ENCODE measurements at places on chromosomes 1 and 21.

GRCh38 chr1:32247983-32248889 is 1.2 kb downstream of the FAM167B start:
- DNase-seq: peak; percentile 60

DNA sequence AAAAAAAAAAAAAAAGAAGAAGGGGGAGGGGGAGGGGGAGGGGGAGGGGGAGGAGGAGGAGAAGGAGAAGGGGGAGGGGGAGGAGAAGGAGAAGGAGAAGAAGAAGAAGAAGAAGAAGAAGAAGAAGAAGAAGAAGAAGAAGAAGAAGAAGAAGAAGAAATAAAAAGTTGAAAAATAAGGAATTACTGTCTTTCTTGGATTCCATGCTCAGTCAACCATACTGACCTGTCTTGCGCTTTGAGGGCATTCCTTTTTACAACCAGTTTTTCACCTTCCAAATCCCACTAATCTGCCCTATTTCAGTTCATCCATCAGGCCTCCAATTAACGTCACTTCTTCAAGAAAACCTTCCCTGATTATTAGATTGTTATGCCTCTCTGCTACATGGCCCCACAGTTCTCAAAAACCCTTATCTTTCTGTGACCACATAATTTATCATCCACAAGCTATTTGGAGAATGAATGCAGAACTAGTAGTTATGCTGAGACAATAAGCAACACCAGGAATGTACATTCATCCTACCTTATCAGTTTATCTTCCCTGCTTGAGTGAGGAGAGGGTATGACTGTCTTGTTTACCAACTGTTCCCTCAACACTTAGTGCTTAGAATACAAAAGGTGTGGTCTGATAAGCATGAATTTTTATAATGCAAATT is 57.5 kb upstream of the GUCA2A start:
- DNase-seq: no peak

GRCh38 chr1:231046730-231047395 is 6.8 kb upstream of the FAM89A start:
- no peak for DNase-seq

DNA sequence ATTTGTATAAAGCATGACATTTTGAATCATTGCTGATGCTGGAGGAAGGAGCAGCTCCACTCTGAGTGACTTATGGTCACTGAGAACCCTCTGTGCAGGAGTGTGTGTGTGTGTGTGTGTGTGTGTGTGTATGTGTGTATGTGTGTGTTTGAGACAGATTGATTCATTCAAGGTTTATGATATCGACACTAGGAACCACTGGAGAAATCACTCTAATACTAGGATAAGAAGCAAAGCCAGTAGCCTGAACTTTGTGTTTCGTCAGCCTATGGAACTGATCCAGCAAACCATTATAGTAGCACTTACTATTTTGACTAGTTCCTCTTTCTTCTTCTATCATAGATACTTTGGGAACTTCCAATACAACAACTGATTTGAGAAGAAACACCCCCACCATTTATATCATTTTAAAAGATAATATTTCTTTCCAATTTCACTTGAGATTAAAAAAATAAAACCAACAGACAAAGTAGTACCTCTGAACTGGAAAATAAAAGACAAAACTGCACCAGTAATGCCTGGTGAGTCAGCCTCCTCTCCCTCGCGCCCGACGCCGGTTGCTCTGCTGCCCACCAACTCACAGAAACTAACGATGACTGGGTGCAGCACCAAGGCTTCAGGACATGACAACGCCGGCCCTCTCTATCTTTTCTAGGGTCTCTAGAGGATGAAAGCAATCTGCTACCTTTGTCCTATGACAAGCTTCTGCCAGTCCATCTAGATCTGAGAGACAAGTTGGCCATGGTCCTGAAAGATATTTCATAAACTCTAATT is 20.9 kb downstream of the SLAMF1 start:
- DNase-seq: no peak

DNA sequence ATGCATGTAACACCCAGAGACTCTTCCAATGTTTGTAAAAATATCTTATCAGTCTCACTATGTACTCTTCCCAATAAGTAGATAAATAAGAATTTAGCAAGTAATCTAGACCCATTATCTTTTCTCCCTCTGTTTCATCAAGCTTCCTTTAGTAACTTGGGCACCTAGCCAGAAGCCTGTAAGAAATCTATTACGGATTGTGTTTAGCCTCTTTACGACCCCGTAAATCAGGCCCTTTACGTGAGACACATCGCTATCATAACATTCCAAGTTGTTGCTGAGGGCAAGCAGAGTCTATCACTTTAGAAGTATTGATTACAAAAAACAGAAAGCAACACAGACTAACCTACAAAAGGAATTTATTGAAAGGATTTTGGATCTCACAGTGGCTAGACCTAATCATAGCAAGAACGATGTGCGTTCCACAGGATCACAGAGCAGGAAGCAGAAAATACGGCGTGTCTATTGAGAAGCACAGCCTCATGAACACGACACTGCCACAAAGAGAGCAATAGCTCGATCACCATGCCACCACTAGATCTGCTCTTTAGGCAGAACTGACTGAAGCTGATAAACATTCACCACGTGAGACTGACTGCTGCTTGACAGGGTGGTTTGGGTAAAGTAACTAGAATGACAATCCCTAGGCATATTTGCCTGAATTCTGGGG is 922.1 kb downstream of the AMY1C start:
- DNase-seq: no peak

DNA sequence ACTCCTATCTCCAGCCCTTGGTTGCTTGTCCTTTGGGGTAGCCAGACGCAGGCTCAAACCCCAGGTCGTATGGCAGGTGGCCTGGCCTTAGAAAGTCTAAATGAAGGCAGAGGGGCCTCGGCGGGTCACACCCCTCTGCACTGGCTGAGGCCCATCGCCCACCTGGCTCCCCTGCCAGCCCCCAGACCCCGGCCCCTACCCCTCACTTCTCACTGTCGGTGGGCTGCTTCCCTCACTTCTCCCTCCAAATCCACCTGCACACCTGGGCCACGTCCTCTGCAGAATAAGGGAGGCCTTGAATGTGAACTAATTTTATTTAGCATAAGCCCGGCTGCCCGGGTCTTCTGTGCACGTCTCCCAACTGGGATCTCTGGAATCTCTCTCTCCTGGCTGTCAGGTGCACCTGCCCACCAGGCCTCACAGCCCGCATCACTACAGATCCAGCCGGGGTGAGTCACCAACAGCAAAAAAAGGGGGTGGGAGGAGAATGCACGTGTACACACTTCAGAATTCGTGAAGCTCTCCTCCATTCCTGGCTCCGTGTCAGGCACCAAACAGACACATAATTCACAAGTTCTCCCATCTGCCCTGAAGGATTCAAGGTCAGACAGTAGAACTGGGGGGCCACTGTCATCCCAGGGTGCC is 107.5 kb upstream of the SIM2 start:
- no peak for DNase-seq

- no peak for DNase-seq
These were observed 134.7 kb downstream of the GRIK1 start for GRCh38 chr21:29805105-29805504.

- peak; percentile 58 for DNase-seq
These were observed 8.7 kb downstream of the CAPZB start for GRCh38 chr1:19476450-19477190.

GRCh38 chr1:247115141-247115510 is 11.0 kb upstream of the ZNF669 start:
- DNase-seq: no peak

DNA sequence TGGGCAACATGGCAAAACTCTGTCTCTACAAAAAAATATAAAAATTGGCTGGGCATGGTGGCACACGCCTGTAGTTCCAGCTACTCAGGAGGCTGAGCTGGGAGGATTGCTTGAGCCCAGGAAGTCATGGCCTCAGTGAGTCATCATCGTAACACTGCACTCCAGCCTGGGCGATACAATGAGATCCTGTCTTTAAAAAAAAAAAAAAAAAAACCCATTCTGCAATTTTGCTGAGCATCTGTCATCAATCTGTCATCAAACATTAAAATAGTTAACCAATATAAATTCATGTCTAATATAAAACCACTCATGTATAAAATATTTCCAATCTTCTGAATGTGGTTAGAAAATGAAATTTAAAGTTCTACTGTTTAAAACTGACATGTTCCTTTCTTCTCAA is 56.9 kb downstream of the LPAR3 start:
- no peak for DNase-seq

- no peak for DNase-seq
These were observed 63.1 kb downstream of the APP start for GRCh38 chr21:26107429-26107828.

GRCh38 chr1:154856049-154856448 is 14.0 kb downstream of the KCNN3 start:
- no peak for DNase-seq

DNA sequence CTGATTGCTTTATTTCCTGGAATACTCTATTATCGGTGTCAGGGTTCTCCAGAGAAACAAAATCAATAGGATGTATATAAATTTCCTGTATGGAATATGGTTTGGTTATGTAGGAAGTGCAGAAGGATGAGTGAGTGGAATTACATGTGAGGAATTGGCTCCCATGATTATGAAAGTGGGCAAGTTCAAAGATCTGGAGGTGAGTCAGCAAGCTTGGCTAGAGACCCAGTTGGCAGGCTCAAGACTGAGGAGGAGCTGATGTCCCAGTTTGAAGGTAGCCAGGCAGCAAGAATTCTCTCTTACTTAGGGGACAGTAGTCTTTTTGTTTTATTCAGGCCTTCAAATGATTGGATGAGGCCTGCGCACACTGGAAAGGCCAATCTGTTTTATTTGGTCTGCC is 57.5 kb downstream of the MAP3K7CL start:
- no peak for DNase-seq

DNA sequence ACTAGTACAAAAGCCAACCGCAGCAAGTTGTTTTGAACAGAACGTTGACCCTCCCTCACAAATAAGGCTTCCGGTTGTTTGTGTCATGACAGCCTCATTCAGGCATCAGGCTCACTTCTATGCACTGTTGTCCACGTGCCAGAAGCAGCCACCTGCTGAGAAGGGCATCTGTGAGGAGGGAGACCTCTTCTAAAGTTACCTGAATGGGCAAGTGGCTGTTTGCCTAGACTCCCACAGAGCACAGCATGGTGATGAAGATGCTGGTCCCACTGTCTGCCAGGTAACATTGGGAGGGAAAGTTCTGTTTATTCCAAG is 176.1 kb downstream of the CLIC6 start:
- DNase-seq: no peak

DNA sequence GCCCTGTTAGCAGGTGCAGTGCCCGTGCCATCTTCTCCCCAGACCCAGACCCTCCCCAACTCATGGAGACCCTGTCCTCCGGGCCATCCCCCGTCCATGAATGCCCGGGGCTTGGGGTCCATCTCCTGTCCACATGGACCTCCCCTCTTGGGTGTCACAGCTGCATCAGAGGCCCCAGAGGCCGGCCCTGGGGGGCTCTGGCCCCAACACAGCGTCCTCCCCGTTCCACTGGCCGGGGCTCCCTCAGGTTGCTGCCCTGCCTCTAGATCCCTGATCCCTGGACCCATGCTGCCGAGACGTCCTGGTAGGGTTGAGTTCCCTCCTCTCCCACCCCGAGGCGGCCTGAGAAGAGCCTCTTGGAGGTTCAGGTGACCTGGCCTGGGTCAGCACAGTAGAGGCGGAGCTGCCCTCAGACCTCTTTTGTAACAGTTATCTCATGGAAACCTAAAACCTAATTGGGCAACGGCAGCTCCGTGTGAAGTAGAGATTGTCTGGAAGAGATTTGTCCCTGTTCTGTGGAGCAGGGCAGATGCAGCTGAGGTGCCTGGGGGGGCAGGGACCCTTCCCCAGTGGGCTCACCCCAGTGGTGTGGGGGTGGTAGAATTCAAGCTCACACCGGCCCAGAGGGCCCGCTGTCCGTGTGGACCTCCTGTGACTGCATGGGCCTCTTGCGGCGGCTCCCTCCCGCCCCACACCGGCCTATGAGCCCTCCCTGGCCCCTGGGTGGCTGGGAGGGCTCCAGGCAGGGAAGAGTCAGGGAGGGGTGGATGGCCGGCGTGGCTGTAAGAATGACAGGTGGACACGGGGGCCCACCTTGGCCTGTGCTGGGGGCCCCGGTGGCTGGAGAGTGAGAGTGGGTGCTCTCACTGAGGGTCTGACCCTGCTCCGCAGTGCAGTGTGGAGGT is 56.1 kb downstream of the SKI start:
- DNase-seq: no peak

GRCh38 chr1:183590244-183591191 is at the start of gene NCF2:
NCF2 (minus strand) TSS chr1:183590459; CDS start chr1:183590329, 130 bp downstream.
- peak; percentile 90 for DNase-seq

DNA sequence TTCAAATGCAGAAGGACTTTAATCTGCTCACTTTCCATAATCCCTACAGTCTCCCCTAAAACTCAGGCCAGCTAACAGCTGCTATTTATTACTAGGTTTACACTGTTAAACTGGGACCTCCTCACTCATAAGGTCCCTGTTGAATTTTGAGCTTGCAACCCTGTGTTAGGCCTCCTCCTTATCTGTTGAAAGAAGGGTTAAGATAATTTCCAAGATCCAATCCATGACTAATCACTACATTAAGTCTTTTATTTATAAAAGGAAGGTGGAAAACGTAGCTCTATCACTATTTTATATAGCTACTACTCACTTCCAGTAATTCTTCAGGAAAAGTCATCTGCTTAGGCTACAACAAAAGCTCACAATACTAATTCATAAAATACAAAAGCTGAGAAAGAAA is 79.5 kb downstream of the EVI5 start:
- DNase-seq: no peak

DNA sequence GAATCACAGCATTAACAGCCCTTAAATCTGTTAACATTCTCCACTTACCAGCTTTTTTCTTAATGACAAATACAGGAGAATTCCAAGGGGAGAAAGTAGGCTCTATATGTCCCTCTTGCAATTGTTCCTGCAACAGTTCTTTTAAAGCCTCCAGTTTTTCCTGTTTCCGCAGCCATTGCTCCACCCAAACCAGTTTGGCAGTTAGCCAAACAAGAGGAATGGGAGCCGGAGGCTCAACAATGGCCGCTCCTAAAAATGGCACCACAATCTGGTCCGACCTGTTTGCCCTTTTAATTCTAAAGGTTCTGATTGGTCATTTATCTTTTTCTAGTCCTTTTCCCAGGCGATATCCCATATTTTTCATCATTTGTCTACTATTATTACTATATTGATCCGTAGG is 14.0 kb upstream of the L1TD1 start:
- no peak for DNase-seq

- DNase-seq: no peak
These were observed 228.8 kb upstream of the KAZN start for GRCh38 chr1:14369526-14370213.

- no peak for DNase-seq
These were observed 209.6 kb upstream of the DPYD start for GRCh38 chr1:98130408-98130807.

DNA sequence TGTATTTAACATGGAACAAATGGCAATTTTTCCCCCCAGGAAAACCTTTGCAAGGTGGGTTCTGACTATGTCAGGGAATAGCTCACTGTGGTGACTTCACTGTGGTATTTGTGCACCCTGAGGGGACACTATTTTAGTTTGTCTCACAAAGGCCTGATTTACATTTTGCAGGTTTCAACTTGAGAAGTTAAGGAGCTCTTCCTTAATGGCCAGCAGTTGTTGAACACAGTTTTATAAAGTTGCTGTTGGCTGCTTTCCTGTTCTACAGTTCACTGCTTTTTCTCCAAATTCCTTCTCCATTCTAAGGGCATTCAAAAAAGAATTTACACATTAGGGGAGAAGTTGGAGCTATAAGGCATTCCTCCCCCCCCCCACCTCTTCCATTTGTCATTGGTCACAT is 4.6 kb downstream of the LAMC1 start:
- no peak for DNase-seq

GRCh38 chr1:53807916-53808315 is 30.2 kb downstream of the NDC1 start:
- no peak for DNase-seq

GRCh38 chr1:16971341-16972188 is 8.9 kb downstream of the MFAP2 start:
- no peak for DNase-seq

- DNase-seq: no peak
These were observed 813 bp upstream of the DEDD start for GRCh38 chr1:161133220-161133740.

All from stimulated activated naive B cell treated with anti-CD40 and anti-IgM and Interleukin-4, amounts not matched to agents 10 μg/mL and 1 μg/mL and 100 μg/mL, for 72 hours (primary cell).